ENCODE measurements at places on chromosomes 7 and 10.

DNA sequence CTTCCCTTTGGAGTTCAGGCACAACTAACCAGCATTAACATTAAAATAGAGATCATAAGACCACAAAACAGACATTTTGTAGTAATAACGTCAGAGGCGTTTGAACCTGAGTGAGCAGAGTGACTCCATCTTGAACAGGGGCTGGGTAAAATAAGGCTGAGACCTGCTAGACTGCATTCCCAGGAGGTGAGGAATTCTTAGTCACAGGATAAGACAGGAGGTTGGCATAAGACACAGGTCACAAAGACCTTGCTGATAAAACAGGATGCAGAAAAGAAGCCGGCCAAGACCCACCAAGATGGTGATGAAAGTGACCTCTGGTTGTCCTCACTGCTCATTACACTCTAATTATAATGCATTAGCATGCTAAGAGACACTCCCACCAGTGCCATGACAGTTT, 493.2 kb upstream of the AUTS2 start:
- DNase-seq = no peak

GRCh38 chr7:142153400-142153799, 41.9 kb downstream of the MGAM2 start:
- no peak for DNase-seq

GRCh38 chr10:76552091-76552873, 1085.3 kb downstream of the KCNMA1 start:
- no peak for DNase-seq

DNA sequence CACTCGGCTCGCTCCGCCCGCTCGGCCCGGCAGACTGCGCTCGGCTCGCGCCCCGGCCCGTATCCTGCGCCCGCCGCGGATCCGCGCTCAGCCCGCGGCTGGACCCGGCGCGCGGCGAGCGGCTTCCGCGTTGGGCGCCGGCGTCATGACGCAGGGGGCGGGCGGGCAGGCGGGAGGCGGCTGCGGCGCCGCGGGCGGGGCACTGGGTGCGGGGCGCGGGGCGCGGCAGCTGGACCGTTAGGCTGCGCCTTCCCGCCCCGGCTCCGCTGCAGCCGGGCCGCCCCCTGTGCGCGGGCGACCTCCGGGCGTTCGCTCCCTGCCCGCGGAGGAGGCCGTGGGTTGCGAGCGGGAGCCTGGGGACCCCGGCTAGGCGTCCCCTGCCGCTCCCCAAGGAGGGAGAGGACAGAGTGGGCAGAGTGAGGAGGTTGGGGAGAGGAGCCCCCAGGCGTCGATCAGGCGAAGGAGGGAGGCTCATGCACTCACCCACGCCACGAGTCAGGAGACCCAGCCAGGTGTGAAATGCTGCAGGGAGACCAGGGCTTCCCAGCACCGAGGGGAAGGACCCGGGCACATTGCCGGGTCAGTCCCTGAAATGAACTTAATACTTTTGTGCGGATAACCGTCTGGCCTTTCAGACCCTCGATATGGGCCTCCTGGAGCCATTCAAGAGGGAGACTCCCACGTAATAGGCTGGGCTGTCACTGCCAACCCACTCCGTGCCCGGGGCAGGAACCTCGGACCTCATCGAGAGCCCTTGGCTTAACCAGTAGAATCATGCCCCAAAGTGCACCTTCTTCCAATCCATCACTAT, at the start of gene PIP4K2A:
PIP4K2A (minus strand) TSS at position 100 of the 811 bp plus-strand sequence. CDS start 252 bp downstream, outside the sequence.
- peak; percentile 75 for DNase-seq

GRCh38 chr7:79854621-79855020, 280.0 kb upstream of the GNAI1 start:
- DNase-seq = no peak
